ENCODE measurements at places on chromosomes 12 and 14.

DNA sequence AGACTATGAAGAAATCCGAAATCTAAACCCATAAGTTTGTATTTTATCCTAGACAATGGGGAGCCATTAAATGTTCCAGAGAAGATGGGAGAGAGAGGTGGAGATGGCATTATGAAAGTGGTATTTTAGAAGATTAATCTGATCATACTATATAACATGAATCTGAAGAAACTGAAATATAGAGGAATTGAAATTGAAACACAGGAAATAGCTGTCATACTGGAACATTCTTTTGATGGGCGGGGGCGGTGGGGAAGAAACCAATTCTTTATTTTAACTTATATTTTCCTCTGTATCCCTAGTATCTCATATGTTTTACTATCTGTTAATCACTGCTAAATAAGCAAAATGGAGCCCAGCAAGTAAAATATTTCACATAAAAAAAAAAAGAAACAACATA lies 27.0 kb upstream of the FOXN3 start:
- no peak for DNase-seq

GRCh38 chr12:101969-102878 lies 35.7 kb downstream of the IQSEC3 start:
- DNase-seq: no peak

- DNase-seq: no peak
These were observed 17.2 kb downstream of the PACS2 start for GRCh38 chr14:105331575-105332349.

DNA sequence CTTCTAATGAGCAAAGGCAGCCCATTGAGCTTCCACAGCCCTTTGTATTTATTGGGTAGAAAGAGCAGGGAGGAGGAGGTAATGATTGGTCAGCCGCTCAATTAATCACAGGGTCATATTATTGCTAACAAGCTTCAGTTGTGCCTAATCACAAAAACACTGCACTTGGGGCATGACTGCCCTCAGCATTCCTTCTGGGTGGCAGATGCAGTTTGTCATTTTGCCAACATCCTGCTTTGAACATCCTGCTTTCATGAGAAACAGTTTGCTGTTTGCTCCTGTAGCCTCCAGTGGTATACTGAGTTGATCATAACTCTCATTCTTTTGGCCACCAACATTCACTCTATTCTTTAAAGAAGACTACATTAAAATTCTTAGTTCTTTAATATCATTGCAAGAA lies 462.9 kb upstream of the MIS18BP1 start:
- peak; percentile 8 for DNase-seq

GRCh38 chr14:76784881-76785280 lies 23.6 kb downstream of the VASH1 start:
- DNase-seq: peak; percentile 75

GRCh38 chr12:46675736-46676135 lies 150.1 kb downstream of the SLC38A4 start:
- DNase-seq: peak; percentile 38

GRCh38 chr14:99270458-99271220 lies 1.4 kb downstream of the BCL11B start:
- DNase-seq: no peak

DNA sequence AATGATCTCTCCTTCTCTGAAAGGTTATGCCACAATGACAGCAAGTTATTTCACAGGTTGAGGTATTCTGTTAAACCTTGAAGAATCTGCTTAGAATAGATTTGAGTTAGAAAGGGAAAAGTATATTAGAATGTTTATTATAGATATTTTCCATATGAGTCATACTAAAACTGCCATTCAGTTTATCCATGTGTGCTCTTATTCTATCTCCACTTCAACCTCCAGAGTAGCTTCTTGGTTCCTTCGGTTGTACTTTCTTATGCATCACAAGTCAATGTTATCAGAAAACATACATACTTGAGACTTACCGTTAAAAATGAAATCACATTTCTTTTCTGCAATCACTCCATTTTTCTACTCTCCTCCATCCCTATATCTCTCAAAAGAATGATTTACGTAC lies 197.7 kb downstream of the BCAT1 start:
- DNase-seq: no peak
